ENCODE measurements at places on chromosomes 5 and 9. TPM values are rescaled to one million over a fixed set of nuclear protein-coding genes. Genes with fewer than 3 reads are reported as not detected.

DNA sequence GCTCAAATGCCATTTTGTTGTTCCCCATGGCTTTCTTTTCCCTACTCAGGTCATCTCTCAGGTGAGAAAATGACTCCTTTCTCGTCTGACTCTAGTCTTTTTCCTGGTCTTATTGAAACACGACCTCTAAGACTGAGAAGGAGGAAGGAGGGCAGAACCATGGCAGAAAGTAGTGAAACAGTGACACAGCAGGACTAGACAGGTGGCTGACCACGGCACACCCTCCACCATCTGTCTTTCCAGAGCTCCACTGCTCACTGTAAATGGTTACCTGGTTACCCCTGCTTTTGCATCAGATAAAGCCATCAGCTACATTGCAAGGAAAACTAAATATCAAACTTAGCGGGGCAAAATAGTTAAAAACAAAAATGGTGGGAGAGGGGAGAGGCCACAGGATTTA lies 30.9 kb downstream of the NR4A3 start:
- DNase-seq = no peak
- no peaks in the 10 kb centered on the region for H3K36me3 ChIP-seq
- H3K4me1 ChIP-seq = no peaks in the 10 kb centered on the region
- no peak overlapping the region for H3K4me3 ChIP-seq

- peaks cover 4% of the 10 kb centered on the region for H3K4me1 ChIP-seq
- no peak for DNase-seq
- H3K27me3 ChIP-seq = no peaks in the 10 kb centered on the region
- H3K27ac ChIP-seq = no peak overlapping the region
Measured at GRCh38 chr9:132647806-132648205, 22.0 kb downstream of the DDX31 start.

DNA sequence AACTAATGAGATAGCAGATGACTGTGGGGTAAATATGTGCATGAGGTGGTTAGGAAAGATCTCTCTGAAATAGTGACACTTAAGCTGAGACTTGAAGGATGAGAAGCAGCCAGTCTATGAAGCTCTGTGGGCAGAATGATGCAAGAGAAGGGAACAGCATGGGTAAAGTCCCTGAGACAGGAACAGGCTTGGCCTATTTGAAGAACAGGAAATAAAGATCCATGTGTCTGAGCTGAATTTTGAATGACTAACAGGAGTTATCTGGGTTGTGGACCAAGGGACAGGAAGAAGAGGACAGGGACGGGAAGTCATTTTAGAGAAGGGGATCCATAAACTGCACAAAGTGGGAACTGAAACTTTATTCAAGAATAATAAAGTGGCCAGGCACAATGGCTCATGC lies 25.6 kb upstream of the HMGCS1 start:
- H3K4me3 ChIP-seq = no peak overlapping the region
- H3K27ac ChIP-seq = no peak overlapping the region
- H3K4me1 ChIP-seq = no peaks in the 10 kb centered on the region
- H3K27me3 ChIP-seq = no peaks in the 10 kb centered on the region

DNA sequence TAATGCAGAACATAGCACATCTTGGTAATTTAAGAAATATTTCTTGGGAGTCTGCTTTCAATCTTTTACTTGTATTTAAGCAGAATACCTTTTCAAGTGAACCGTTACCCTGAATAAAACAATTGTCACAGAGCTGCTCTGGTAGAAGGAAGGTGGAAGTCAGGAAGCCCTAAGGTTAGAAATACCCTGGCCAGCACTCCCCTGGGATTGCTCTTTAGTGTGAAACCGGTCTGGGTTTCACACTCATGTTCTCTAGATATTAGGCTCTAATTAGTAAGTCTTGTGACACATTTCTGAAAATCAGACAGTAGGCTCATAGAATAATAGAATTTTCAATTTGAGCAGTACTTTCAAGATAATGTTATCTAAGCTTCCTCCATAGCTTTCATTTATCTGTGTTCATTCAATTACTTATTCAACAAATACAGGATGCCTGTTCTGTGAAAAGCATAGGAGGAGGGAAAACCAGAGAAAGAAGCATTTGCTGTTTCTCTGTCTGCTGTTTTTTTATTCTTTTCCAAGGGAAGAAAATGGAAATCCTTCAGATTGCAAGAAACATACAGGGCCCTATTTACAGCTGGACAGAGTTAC lies 825.5 kb downstream of the TLR4 start:
- no peaks in the 10 kb centered on the region for H3K4me1 ChIP-seq
- H3K36me3 ChIP-seq = no peaks in the 10 kb centered on the region
- no peak overlapping the region for H3K4me3 ChIP-seq
- no peak overlapping the region for H3K27ac ChIP-seq
- no peaks in the 10 kb centered on the region for H3K27me3 ChIP-seq

DNA sequence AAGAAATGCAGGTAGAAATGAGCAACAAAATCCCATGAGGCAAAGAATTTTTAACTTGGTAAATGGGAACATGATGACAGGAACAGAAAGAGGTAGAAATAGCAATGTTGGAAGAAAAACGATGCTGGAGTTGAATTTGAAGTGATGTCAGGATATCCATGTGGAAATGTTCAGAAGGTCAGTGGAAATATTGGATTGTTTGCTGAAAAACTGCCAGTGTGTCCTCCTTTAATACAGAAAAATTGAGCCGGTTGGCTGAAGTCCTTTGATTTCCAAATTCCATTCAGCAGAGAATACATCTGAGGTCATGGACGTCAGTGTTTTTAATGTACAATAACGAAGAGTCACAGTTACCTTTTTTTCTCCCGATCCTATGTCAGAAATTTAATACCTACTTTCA lies 110.0 kb upstream of the DMAC1 start:
- no peaks in the 10 kb centered on the region for H3K36me3 ChIP-seq
- H3K4me3 ChIP-seq = no peak overlapping the region
- H3K27me3 ChIP-seq = no peaks in the 10 kb centered on the region
- H3K27ac ChIP-seq = no peak overlapping the region
- H3K4me1 ChIP-seq = no peaks in the 10 kb centered on the region
- no peak for DNase-seq

SPINK4 gene
- not detected for total RNA-seq

TRIP13 gene
- 4.3 TPM for total RNA-seq

HAND1 gene
- not detected for total RNA-seq

C5orf46 gene
- total RNA-seq = not detected

Measured in left lung (tissue), 14 donors.